ENCODE measurements at places on chromosomes 3 and 15.

DNA sequence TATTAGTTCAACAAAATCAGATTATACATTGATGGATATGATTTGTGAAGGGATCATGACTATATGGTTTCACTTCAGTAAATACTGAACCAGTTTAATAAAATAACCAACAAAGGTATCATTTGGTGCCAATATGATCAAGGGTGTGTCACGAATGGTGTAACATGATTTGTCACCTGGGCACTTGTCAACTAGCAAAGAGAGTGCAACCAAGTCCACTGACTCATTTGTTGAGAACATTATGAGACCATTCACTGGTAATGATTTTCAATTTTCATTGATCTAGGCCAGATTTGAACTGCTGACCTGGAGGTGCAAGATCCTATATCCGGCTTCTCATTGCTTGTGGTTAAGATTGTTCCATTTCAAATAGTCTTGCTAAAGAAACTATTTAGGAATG is 1037.9 kb downstream of the ROBO2 start:
- DNase-seq: no peak

- DNase-seq: no peak
Measured at GRCh38 chr15:73028831-73029451, 23.3 kb upstream of the NEO1 start.

DNA sequence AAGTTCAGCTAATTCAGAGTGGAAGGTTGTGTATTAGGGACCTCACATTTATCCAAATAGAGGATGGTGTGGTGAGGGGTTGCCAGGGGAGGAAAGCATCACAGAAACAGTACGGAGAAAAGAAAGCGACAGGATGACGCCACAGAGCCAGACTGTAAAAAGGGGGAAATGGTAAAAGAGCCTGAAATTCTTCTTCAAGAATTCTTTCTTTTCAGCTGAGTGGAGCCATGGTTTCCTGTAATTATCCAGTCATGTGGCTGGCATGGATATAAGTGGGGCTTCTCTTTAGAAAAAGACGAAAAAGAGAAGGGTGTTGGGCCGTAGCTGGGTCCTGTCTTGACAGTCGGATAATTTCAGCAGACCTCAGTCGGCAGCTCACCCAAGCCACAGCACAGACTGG is 24.5 kb upstream of the PSMD6 start:
- no peak for DNase-seq

- DNase-seq: no peak
Measured at GRCh38 chr3:161674402-161674801, 177.8 kb downstream of the OTOL1 start.

GRCh38 chr15:93469994-93470393 is 381.0 kb upstream of the RGMA start:
- DNase-seq: no peak

DNA sequence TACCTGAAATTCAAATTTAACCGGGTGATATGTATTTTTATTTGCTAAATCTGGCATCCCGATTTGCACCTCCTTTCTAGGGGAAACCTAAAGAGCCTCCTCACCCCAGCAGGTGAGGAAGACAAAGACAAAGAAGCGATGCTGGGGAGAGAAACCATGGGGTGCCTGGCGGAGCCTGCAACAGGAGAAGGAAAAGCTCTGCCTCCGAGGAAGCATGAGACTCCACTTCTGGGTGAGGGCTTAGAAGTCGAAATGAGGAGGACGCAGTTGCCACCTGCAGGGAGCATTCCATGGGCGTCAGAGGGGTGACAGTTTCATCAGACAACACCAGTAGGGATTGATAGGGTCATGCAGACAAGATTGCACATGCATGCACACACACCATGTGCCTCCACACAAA is 30.5 kb upstream of the LYZL4 start:
- DNase-seq: no peak

DNA sequence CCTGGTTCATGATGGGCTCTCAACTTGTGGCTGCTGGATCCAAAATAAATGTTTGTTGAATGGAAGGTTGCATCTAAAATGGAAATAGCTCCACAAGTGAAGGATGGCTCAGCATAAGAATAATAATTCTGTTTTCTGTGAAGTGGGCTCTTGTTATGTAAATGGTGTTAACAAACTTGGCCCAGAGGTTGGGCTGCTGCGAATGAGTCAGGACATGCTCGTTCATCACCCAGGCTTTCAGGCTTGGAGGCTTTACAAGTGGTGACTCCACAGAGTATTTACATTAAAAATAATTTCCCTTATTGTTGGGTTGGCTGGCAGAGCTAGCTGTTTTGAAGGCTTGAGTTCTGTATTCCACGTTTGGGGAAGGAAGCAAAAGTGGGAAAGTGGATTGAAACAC is 60.5 kb downstream of the ITGB5 start:
- DNase-seq: no peak

All from stimulated activated naive CD4-positive, alpha-beta T cell (primary cell).